Activated CD8-positive, alpha-beta memory T cell treated with anti-CD3 and anti-CD28 coated beads for 1 hour (primary cell): ENCODE measurements at places on chromosomes 4 and X.

DNA sequence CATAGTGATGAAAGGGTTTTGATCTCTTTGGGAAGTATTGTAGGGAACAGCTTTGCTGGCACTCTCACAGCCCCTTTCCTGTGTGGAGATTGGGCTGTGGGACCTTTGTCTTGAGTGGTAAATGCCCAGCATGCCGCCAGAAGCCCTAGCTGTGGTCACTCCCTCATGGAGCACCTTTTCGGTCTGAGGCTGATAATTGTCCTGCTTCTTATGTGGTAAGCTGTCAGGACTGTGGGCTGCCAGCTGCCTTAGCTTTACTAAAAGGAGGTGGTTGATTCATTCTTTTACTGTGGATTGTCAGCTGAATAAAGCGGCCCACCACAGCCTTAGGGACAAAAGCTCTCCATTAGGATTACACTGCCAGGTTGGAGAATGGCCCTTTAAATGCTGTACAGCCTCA, 7.1 kb downstream of the PASD1 start:
- no peak for DNase-seq

- no peak for DNase-seq
Observed at GRCh38 chr4:138263247-138263816, 21.2 kb upstream of the SLC7A11 start.

GRCh38 chrX:43703211-43703791, 47.2 kb downstream of the MAOA start:
- DNase-seq = no peak

DNA sequence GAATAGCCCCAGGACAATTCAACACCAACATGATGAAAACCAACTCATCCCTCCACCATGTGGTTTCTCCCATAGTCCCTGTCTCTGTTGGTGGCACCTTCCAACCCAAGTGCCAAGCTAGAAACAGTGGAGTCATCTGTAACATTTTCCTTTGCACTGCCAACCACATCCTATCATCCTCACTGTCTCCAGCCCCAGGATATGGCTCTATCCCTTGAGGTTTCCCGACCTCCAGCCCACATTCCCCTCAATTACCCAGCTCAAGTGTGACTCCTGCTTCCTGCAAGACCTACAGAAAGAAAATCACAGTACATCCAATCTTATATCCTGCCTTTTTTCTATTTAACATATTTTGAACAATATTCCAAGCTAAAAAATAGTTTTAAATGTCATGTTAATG, 24.2 kb downstream of the PNMA6F start:
- no peak for DNase-seq

DNA sequence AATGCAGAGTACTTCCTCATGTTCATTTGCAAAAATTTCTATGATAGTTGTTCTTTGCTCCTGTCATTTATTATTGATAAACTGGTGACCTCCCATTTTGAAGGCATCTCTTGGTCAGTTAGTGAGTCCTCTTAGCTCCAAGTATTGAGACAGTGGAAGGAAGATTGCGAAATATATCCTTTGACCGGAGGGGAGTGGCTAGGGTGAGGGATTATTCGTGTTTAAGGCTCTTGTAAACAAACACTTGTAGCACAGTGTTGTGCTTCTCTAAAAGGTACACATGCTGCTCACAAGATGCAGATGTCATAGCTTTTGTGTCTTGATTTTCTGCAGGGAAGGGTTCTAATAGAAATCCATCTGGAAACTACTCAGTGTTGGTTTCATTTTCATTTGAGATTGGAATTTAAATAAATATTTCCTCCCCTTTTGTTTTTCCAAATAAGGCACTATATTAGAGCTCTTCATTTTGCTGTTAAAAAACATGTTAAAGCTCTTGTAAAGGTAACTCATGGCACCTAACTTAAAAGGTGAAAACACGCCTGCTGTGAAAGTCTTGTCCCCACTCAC, 21.8 kb downstream of the TXLNG start:
- DNase-seq = no peak

- DNase-seq = no peak
Observed at GRCh38 chrX:131081772-131082740, 23.9 kb downstream of the ARHGAP36 start.

DNA sequence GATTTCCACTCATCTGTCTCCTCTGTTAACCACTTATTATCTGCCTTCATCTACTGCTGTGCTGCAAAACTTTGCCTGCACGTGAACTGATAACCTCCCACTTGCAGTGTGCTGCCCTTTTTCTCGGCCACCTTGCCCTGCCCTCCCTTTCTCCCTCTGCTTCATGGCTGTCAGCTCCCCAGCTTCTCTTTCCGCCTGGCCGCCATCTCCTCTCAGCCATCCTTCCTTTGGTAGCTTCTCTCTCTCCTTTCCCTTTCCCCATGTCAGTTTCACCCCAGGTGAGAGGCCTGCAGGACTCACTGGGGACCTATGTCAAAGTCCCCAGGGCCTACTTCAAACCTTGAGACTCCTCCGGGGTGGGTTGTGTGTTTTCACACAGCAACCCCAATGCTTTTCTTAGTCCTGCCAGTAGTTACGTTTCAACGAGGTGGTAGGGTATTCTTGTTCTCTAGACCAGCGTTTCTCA, 6.6 kb downstream of the MSL3 start:
- no peak for DNase-seq
